ENCODE measurements at places on chromosomes 16 and 17. TPM values are rescaled to one million over a fixed set of nuclear protein-coding genes. Genes with fewer than 3 reads are reported as not detected.

Gene CCL5
- total RNA-seq = not detected

Gene OTOP2
- not detected for total RNA-seq

Gene DNAAF8
- total RNA-seq = 0.81 TPM

Gene C16orf89
- total RNA-seq = not detected

Gene TOX3
- 1.0 TPM for total RNA-seq

Gene CDH3
- total RNA-seq = 24.0 TPM

Gene GGA2
- 48.4 TPM for total RNA-seq

Gene CDRT15
- total RNA-seq = not detected

Gene MYCBPAP
- 0.98 TPM for total RNA-seq

Gene RILP
- 10.8 TPM for total RNA-seq

Measured in mesangial cell (primary cell).